Uterus (tissue), 4 donors: ENCODE measurements at places on chromosomes 7 and 10. TPM values are rescaled to one million over a fixed set of nuclear protein-coding genes. Genes with fewer than 3 reads are reported as not detected.

DNA sequence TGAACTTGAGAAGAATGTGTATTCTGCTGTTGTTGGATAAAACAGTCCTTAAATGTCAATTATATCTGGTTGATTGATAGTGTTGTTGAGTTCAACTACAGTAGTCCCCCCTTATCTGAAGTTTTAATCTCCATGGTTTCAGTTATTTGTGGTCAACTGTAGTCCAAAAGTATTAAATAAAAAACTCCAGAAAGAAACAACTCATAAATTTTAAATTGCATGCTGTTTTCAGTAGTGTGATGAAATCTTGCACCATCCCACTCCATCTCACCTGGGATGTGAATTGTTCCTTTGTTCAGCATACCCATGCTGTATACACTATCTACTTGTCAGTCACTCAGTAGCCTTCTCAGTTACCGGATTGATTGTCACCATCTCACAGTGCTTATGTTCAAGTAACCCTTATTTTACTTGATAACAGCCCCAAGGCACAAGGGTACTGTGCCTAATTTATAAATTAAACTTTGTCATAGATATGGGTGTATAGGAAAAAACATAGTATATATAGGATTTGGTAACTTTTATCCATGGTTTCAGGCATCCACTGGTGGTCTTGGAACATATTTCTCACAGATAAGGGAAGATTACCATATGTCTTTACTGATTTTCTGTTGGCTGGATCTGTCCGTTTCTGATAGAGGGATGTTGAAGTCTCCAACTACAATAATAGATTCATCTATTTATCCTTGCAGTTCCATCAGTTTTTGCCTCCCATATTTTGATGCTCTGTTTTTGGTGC, 57.1 kb downstream of the AOAH start:
- DNase-seq: no peak

DNA sequence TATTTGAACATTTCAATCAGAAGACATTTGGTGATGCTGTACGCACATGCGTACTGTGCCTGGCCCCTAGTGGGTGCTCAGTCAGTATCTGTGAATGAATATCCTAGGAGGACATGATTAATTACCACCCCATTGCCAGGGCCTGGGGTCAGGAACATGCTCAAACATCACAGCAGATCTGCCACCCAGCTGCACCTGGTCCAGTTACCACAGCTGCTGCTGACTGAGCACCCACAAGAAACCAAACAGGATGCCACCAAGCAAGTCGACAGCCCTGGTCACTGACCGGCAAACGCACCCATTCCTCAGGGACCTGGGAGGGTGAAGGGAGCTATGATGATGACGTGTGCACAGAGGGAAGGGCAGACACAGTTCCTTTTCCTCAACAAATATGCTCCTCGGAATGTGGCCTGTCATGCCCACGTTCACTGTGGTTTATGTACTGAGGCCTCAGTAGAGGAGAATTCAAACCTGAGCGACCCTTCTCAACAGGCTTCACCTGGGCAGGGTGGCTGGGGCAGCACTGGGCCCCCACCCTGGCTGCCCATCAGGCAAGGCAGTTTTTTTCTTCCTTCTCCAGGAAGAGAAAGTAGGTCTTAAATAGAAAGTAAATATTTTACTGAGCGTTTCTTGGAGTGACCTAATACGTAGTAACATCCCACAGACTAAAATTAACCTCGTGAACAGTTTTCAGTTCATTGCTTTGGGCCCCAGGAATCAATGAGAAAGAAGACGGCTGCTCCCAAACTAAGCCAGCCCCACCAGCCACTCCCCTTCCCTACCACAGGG, 13.4 kb downstream of the CTBP2 start:
- no peak for DNase-seq

- DNase-seq: no peak
Observed at GRCh38 chr10:32909456-32909855, 48.6 kb downstream of the ITGB1 start.

- DNase-seq: no peak
Observed at GRCh38 chr10:69853064-69853463, 51.4 kb downstream of the COL13A1 start.

DNA sequence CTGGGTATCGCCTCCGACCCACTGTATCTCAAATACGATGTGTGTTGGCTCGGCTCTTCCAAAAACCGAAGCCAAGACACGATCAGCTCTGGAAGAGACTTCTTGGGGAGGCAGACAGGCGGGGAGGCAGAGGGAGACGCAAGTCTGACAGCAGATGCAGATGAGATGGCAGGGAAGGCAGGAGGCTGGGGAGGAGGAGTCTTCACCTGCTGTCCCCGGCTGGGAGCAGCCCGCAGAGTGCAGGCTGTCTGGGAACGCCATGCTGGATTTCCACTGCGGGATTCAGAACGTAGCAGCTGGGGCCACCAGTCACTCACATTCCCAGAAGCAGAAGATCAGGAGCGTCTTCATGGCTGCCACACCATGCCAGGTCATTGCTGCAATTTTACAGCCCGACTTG, 29.4 kb downstream of the CTBP2 start:
- no peak for DNase-seq

GRCh38 chr10:79491143-79491835, 21.0 kb upstream of the EIF5AL1 start:
- no peak for DNase-seq

- DNase-seq: no peak
Observed at GRCh38 chr10:34906067-34906965, 91.2 kb upstream of the PARD3 start.

DNA sequence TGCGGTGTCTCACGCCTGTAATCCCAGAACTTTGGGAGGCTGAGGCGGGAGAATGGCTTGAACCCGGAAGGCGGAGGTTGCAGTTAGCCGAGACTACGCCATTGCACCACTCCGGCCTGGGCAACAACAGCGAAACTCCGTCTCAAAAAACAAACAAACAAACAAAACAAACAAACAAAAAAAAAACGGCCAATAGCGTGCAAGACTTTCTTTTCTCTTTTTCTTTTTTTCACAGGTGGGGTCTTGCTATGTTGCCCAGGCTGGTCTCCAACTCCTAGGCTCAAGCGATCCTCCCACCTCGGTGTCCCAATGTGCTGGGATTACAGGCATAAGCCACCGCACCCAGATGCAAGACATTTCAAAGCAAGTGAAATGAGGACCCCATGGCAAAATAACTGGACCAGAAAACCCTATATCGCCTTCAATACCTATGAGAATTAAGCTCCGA, 1.6 kb downstream of the PSAP start:
- DNase-seq: no peak

- no peak for DNase-seq
Observed at GRCh38 chr7:37952240-37952639, 31.8 kb downstream of the EPDR1 start.

DNA sequence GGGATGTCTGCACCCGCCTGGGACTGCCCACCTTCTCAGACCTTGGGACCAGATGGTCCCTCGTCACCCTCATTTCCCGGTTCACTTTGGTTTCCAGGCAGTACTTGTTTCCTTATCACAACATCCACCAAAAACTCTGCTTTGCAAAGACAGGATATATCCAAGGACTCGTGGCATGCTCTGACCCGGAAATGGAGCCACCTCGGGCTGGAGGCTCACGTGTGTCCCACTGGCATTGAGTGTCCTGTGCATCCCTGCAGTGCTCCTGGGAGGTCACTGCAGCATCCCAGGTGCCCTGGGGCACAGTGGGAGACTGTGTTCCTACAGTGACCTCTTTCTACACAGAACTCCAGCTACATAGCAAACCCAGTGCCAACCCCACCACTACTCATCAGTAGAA, 611.9 kb upstream of the FOXK1 start:
- DNase-seq: no peak

DNA sequence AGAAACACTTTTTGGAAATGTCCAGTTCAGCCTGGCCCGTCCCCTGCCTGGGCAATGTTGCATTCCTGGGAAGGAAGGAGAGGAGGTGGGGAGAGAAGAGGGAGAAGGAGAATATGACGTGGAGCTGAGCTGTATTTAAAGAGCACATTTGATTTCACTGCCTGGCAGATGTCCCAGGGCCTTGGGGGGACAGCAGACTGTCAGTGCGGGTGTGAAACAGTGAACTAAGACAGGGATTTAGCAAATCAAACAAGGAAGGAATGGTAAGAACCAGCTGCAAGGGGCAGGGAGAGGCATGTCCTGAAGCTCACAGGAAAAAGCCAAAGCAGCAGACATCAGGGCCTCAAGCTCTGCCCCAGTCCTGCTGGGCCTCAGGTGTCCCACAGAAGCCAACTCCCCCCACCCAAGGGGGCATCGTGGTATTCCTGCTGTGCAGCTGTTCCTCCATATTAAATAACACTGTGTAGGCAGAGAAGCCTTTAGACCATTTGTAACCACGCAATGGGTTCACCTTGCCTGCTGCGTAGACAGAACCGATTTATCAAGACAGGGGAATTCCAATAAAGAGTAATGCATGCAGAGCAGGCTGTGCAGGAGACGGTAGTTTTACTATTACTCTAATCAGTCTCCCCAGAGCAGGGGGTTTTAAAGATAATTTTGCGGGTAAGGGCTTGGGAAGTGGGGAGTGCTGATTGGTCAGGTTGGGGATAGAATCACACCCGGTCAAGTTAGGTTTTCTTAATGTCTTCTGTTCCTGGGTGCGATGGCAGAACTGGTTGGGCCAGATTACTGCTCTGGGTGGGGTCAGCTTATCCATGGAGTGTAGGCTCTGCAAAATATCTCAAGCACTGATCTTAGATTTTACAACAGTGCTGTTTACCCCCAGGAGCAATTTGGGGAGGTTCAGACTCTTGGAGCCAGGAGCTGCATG, 18.3 kb downstream of the LEP start:
- no peak for DNase-seq

- no peak for DNase-seq
Observed at GRCh38 chr10:983971-984655, 4.1 kb upstream of the GTPBP4 start.

DNA sequence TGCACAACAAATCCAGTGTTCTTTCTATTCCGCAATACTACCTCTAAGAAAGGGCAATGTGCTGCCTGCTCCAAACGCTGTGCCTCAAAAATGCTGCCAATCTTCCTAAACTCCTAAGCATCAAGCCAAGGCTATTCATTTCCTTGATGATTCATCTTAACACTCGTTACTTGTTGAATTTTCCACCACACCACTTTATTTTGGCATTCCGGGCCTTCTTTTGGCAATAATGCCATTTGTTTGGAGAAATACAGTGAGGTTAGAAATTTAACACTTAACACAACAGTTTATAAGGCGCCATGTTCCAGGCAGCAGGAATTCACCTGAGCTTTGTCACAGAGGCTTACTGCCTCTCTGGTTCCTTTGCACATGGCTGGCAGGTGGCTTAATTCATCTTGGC, 82.6 kb upstream of the ABCB5 start:
- DNase-seq: no peak

DNA sequence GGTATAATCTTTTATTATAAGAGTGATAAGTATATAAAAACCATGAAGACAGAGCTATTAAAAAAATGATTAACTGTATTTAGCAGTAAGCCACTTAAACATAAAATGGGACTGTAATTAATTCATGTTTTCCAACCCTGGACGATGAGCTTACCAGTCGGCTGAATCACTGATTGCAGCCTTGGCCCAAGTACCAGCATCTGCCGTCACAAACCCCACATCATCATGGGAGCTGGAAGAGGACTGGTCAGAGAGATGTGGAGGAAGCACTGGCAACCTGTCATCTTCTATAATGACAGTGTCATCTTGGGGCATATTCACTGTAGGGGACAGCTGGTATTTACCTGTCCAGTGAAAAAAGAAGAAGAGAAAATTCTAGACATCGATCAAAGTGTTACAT, 473.6 kb downstream of the PARD3 start:
- peak; percentile 43 for DNase-seq

DNA sequence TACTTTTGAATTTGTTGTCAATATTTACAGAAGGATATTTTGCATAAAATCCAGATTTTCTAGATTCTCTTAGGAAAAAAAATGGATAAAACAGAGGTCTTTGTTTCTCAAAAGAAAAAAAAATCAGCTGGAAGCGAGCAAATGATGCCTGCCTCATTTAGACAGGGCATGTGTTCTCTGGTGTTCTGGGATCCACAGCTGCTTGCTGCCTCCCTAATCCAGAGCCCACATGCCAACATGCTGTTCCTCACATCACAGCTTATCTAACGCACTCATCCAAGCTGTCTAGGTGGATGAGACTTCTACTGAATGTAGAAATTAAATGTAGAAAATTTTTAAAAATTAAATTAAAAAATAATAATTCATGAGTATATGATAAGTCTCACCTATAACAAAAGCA, 630.1 kb downstream of the SORCS1 start:
- no peak for DNase-seq

DNA sequence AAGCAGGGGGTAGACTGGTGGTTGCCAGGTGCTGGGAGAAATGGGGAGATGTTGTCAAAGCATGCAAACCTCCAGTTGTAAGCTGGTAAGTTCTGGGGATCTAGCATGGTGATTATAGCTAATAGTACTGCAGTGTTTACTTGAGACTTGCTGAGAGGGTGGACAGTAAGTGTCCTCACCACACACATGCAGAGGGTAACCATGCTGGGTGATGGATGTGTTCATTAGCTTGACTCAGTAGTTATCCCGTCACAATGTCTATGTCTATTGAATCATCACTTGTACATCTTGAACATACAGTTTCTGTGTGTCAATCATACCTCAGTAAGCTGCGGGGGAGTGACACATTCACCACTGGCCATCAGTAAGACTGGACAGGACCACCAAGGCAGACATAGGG, 42.1 kb downstream of the GSDME start:
- DNase-seq: no peak

DNA sequence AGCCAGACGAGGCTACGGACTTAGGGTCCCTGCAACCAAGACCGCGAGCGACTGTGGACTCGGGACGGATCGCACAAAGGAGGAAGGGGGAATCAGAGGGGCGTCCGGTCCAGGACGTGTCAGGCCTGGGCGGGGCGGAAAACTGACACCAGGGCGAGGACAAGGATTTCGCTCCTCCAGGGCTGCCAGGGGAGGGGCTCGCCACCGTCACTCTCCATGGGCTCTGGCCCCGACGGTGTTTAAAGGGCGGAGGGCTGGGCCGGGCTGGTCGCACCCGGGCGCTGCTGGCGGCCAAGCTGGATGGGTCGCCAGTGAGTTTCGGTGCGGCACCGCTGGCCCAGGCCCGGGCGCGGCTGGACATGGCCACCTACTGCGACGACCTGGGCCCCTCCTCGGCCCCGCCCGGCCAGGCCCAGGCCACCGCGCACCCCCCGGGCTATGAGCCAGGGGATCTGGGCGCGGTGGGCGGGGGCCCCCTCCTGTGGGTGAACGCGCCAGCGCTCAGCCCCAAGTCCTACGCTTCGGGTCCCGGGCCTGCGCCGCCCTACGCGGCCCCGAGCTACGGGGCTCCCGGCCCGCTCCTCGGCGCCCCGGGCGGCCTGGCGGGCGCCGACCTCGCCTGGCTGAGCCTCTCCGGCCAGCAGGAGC, at the start of gene FOXI2:
Gene FOXI2, plus strand, starts transcription at position 271 of the 648 bp plus-strand sequence. Its CDS starts 89 bp downstream, at position 360.
- DNase-seq: no peak

IL15RA gene
- 1.6 TPM for total RNA-seq

GPAM gene
- total RNA-seq: 9.4 TPM

TRIM73 gene
- under 0.01 TPM for total RNA-seq

LRRN3 gene
- 18.5 TPM for total RNA-seq

UPK3BL1 gene
- 31.8 TPM for total RNA-seq

SKAP2 gene
- 50.6 TPM for total RNA-seq

CALML3 gene
- total RNA-seq: not detected

HOXA10 gene
- 50.5 TPM for total RNA-seq

ARMC3 gene
- 0.34 TPM for total RNA-seq
